ENCODE measurements at places on chromosomes 1 and 21. TPM values are rescaled to one million over a fixed set of nuclear protein-coding genes. Genes with fewer than 3 reads are reported as not detected.

The CELA2A gene
- total RNA-seq: not detected

The ARF1 gene
- total RNA-seq: 382 TPM

DNA sequence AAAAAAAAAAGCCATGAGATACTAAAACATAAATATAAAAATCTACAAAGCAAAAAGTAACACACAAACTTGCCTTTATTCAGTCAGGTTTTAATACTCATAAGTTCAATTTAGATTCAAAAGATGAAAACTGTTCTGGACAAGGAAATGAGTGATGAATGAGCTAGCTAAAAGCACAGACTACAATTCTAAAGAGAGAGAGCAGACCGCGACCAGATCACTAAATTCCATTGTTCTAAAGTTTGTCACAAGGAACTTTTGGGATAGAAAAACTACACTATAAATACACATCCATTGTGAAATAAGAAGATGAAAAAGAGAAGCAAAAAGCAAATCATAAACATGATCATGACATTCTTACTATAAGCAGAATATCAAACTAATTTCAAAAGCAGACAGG lies 1.7 kb downstream of the ODF2L start:
- DNase-seq: no peak

GRCh38 chr21:36835383-36835795 lies 131.1 kb downstream of the HLCS start:
- DNase-seq: no peak

DNA sequence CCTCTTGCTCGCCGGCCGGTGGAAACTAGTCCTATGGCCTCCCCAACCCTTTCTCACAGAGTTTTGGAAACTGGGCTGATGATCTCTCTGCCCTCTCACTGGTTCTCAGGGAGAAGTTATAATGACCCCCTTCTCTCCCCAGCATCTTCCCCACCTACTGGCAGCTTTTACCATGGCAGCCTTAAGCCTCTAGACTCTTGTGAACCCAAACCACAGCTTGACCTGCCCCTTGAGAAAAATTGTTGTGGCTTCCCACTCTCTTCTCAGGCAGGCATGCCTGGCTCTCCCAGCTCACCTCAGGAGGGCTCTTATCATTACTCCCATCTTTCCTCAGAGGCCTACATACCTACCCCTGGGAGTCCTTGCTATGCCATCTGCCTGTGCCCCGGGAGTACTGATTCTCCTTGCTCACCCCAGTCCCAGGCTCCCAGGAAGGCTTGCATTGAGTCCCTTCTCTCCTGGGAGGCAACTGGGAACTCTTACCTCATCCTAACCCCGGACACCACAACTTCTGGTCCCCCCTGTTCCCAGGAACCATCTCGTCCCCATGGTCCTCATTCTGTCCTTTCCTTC lies 1.6 kb downstream of the NSUN4 start:
- no peak for DNase-seq

The ABCA4 gene
- not detected for total RNA-seq

DNA sequence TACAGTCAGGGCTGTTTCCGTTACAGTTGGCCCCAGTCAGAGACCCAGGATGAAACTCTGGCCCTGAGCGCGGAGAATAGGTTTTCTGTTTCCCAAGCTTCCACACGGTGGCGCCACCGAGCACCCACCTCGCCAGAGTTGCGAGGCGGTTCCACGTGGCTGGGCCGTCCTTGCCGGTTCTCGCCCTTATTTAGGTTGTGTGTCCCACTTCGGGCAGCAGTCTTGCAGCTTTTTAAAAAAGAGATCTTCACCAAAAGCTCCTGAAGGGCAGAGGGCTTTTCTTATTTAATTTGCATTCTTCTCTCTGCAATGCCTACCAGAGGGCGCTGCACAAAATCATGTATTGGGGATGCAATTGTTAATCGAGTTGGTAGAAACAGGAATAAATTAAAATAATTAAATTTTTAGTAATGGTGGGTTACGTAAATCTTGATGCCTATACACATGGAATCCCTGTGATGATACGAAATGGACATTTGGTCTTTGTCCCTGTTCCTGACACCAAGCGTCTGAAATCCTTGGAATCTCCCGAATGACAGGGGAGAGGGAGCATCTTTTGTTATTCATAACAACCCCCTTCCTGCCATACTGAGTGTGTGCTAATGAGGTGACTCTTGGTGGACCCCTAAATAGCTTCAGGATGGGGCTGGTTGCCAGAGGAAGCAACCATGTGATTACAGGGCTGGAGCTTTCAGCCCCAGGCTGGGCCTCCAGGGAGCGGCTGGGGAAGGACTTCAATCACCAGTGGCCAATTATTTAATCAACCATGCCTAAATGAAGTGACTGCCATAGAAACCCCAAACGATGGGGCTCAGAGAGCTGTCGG lies 5.6 kb upstream of the S100A7 start:
- DNase-seq: peak; percentile 64

DNA sequence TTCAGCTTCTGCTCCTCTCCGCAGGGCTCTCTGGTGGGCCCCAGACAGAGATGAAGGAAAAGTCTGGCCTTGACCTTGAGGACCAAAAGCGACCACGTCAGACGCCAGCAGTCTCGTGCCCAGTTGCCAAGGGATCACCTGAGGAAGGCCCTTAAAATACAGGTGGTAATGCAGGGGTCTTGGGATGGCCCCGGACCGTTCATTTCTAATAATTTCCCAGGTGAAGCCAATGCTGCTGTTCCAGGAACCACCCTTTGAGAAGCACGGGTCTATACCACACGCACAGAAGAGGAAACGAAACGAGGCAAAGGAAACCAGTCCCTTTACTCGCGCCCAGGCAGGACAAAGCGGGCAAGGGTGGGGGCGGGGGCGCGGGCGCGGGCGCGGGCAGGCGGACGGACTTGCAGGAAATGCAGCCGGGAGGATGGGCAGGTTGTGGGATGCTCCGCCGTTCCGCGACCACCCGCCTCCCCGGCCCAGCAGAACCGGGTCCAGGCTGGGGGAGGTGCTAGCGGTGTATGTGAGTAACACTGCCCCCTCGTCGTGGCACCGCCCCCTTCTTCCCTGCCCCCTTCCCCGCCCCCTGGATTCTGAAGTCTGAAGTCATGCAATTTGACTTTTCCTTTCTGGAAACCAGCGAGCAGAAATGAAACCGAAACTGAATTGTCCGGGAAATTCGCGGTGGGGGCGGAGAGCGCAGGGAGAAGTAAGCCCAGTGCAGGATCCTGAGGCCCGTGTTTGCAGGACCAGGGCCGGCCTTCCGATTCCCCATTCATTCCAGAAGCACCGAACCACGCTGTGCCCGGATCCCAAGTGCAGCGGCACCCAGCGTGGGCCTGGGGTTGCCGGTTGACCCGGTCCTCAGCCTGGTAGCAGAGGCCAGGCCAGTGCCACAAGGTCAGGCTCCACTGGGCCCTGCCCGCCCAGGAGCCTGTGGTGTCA lies 5.8 kb upstream of the MX1 start:
- DNase-seq: no peak

GRCh38 chr1:187985897-187986654 lies 1157.3 kb downstream of the PLA2G4A start:
- no peak for DNase-seq

DNA sequence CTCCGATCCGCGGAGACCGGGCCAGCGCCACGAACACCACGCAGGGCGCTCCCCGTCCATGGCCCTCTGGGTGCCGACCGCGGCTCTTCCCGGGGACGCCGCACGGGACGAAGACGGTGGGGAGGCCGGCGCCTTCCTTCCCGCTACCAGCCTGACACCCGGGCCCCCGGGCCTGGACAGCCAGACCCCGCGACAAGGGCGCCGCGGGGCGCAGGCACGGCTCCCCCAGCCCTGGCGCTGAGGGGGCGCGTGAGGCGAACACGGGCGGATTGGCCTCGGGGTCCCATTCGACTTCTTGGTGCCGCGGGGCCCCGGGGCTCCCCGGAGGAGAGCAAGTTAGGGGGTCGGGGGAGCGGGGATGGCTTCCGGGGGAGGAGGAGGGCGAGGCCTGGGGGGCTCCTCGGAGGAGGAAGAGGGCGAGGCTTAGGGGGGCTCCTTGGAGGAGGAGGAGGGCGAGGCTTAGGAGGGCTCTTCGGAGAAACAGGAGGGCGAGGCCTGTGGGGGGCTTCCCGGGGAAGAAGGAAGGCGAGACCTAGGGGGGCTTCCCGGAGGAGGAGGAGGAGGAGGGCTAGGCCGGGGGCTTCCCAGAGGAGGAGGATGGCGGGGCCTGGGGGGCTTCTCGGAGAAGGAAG lies 537 bp upstream of the KLHL17 start:
- DNase-seq: no peak

The CR1L gene
- 0.81 TPM for total RNA-seq

- no peak for DNase-seq
These were observed 6.5 kb upstream of the MAB21L3 start for GRCh38 chr1:116104667-116105066.

The RXFP4 gene
- total RNA-seq: not detected

- DNase-seq: no peak
These were observed 58.4 kb upstream of the EPS8L3 start for GRCh38 chr1:109821831-109822745.

The HES3 gene
- not detected for total RNA-seq

The RSPH1 gene
- total RNA-seq: 0.47 TPM

DNA sequence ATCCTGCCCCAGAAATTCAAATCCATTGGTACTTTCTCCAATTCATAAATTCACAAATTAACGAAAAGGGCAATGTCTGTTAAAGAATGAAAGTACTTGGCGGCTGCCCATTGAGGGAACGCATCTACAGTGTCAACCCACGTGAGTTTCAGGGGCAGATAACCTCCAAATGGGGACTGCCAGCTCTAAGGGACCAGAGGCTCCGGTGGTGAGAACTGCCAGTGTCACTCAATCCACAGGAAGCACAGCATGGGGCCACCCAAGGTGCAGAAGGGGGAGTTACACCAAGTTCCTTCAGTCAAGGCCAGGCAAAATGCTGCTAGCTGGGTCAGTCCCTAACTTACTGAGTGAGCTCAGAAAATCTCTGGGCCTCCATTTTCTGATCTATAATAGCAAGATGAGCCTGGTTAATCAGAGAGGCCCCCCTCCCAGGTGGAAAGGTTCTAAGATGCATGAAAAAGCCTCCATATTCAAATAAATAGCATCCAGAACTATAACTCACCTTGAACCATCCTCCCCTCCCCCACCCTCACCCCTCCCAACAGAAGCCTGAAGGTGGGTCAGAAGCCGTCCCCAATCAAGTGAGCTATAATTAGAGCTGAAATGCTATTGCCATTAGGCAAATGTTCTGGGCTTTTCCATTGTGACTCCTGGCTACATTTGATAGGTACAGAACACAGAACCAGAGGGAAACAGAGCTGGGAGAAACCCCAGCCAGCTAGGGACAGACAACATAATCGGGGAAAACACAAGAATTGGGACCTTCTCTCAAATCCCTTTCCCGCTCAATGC lies 41.7 kb downstream of the LRP8 start:
- no peak for DNase-seq

The VHLL gene
- not detected for total RNA-seq

GRCh38 chr1:160837558-160838205 lies 25.0 kb downstream of the CD244 start:
- DNase-seq: peak; percentile 63

DNA sequence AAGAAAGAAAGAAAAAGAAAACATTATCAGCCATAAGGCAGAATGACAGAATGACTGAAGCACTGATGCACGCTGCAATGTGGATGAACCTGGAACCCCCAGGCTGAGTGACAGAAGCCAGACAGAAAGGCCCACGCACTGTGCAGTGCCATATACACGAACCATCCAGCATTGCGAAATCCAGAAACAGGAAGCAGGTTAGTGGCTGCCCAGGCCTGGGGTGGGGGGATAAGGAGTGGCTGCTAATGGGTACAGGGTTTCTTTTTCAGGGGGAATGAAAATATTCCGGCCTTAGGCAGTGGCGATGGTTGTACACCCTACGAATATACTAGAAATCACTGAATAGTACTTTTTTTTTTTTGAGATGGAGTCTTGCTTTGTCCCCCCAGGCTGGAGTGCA lies 57.0 kb downstream of the CHD5 start:
- no peak for DNase-seq

The EVA1C gene
- total RNA-seq: 17.9 TPM

The SLC27A3 gene
- total RNA-seq: 10.0 TPM

DNA sequence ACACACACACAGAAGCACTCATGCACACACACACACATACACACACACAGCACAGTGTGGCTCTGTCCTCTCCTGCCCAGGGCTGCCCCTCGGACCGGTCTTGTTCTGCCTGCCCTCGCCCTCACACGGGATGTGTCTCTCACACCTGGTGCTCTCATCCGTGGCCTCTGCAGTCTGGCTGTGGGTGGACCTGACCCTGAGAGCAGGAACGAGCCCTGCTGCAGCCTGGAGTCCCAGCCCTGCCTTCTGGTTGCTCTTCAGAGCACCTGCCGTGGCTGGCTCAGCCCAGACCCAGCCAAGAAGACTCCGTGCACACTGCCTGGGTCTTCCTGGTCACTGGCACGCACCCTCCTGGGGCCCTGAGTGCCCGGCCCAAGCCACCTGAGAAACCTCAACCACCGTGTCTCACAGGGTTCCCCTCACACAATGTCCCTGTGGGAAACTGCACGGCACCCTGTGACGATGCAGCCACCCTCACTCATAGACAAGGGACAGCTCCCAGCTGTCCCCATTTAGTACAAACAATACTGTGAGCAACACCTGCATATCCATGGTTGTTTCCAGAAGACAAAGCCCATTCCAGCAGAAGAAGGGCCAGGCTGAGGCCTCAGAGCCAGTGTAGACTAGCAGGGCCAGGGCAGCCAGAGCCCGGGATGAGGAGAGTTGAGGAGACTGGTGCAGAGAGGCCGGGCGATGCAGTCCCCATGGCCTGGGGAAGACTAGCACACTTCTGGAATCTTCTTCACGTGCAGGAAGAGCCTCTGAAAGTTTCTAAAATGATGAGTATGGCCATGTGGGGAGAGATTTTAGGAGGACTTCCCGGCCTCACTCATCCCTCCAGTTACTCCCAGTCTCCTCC lies 234.0 kb downstream of the NPHP4 start:
- DNase-seq: no peak

- no peak for DNase-seq
These were observed 18.1 kb downstream of the PCSK9 start for GRCh38 chr1:55057270-55057955.

The SERTAD4 gene
- not detected for total RNA-seq

The AMY1C gene
- not detected for total RNA-seq

GRCh38 chr1:57770772-57771171 lies 346.9 kb upstream of the DAB1 start:
- DNase-seq: no peak

DNA sequence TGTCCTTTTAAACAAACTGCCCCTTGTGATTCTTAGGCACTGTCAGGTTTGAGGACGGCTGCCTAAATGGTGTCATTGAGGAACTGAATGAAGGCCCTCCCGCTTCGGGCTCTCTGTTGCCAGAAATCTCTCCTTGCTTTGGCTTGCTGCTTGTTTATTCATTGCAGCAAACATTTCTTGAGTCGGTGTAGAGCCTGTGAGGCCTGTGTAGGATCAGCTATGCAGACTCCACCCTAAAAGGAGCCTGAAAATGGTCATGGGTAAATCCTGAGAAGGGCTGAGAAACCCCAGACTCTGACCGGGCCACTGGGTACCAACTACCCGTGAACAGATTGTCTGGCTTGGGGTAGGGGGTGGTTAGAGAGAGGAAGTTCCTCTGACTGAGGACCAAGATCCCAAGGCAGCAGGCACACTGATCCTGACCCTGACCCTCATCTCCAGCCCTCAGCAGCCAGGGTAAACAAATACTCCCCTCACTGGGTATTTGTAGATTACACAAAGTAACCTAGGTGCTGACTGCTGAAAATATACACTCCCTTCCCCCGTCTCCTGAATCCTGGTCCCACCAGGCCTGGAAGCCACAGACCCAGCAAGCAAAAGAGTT lies 3.1 kb downstream of the IL6R start:
- DNase-seq: no peak

The FAM72C gene
- total RNA-seq: 0.30 TPM

The MYBPH gene
- not detected for total RNA-seq

- no peak for DNase-seq
These were observed 48.8 kb downstream of the ZBTB40 start for GRCh38 chr1:22500471-22500870.

GRCh38 chr1:10860218-10860617 lies 63.8 kb upstream of the CASZ1 start:
- DNase-seq: no peak
